ENCODE measurements at places on chromosomes 6 and 20. TPM values are rescaled to one million over a fixed set of nuclear protein-coding genes. Genes with fewer than 3 reads are reported as not detected.
A peak's percentile ranks its signal among the peaks of the same experiment; 100 is the strongest.

The SAPCD1 gene
- total RNA-seq, result 12.8 TPM

- DNase-seq, result peak; percentile 51
These were observed 150.0 kb downstream of the GJA10 start for GRCh38 chr6:90044182-90044832.

The DEFB124 gene
- total RNA-seq, result not detected

DNA sequence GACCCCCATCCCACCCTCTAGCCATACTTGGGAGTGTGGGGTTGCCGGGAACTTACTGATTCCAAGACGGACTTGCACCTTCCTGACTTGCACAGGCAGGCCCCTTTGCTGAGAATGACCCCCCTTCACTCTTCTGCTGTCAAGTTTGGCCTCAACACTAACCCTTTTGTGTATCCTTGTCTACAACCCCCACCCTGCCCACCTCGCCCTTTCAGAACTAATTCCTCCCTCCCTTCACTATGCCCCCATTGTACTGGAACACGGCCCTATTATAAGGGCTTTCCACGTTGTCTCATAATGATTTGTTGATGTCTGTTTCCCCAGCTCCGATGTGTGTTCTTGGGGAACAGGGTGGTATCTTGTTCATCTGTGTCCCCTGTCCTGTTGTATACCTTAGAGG, 4.4 kb upstream of the NEDD9 start:
- DNase-seq, result no peak

DNA sequence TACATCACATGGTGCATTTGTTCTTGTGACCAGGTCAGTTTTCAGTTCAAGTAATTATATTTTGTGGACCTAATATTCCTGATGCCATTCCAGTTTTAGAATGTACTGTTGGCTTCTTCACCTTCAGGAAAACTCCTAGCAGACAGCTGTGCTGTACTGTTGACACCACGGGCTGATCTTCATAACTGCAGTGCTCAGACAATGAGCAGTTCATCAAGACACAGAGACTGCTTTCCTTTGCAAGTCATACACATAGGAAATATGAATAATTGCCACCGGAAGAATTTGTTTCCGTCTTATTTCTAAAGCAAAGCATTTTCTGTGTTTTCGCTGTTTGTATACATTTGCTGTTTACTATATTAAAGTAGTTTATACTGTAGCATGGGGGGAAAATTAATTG, 89.8 kb downstream of the C6orf118 start:
- no peak for DNase-seq

DNA sequence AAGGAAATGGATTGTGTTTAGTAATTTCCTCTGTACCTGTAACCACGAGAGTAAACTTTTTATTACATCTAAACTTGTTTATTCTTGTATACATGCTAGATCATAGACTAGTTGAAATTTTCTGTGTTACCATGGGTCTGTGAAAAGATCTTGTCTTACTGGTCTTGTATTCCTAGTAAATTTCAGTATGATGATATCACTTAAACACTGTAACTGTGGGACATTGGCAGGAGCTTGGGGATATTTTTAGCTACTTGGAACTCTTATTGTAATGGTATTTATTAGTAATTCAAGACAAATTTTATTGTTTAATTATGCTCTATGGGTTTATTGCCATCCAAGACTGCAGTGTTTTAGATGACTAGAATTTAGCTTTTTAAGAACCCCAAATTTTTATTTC, 25.9 kb upstream of the TULP4 start:
- DNase-seq, result no peak

GRCh38 chr6:37365791-37366190, 12.0 kb downstream of the RNF8 start:
- DNase-seq, result no peak

DNA sequence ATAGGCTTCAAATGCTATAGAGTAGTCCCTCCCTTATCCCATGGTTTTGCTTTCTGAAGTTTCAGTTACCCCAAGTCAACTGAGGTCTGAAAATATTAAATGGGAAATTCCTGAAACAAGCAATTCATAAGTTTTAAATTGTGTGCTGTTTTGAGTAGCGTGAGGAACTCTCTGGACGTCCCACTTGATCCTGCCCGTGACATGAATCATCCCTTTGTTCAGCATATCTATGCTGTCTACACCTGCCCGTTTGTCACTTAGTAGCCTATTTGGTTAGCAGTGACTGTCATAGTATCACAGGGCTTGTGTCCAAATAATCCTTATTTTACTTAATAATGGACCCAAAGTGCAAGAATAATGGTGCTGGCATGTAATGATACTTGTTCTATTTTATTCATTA, 5.0 kb downstream of the PCMT1 start:
- DNase-seq, result peak; percentile 27

GRCh38 chr6:165807249-165807960, 144.4 kb upstream of the PDE10A start:
- DNase-seq, result no peak

DNA sequence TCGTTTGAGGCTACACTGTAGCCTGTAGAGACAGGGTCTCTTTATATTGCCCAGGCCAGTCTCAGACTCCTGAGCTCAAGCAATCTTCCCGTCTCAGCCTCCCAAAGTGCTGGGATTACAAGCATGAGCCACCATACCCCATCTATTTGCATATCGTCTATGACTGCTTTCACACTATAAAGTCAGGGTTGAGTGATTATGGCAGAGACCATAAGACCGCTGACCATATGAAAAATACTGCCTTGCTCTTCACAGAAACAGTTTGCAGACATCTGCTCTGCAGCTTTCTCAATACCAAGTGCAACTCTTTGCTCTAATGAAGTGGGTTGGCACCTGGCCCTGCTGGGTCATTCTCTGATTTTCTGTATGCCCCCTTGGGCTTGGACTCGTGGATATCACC, 79.5 kb upstream of the PAK5 start:
- DNase-seq, result no peak

The SLC13A3 gene
- not detected for total RNA-seq

The ETV7 gene
- 5.9 TPM for total RNA-seq

GRCh38 chr20:55132523-55132922, 657.1 kb downstream of the DOK5 start:
- no peak for DNase-seq

The RIN2 gene
- total RNA-seq, result not detected

GRCh38 chr6:170230520-170231292, 60.2 kb downstream of the DLL1 start:
- no peak for DNase-seq

GRCh38 chr6:41970436-41970846, 28.8 kb upstream of the CCND3 start:
- DNase-seq, result no peak

The BPI gene
- total RNA-seq, result not detected

DNA sequence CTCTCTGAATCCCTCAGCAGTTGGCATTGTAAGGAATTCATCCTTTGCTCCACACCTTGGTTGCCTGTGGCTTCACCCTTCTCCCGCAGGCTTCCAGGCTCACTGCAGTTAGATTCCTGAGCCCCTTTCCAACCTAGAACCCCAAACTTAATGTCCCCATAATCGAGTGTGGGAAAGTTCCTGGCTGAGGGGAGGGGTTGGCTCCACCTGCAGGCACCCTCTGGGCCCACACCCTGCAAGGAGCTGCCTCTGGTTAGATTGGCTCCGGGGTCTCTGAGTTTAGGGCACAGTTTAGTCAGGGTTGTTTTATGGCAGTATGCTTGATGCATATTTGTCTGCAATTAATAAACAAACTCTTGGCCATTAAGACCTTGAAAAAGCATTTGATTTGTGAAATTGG, 63.4 kb downstream of the MTHFD1L start:
- no peak for DNase-seq

GRCh38 chr6:154638369-154638768, 94.8 kb upstream of the SCAF8 start:
- DNase-seq, result no peak

- no peak for DNase-seq
These were observed 371.3 kb downstream of the ARHGAP18 start for GRCh38 chr6:129338683-129339082.

The CTAGE9 gene
- not detected for total RNA-seq

The C4A gene
- total RNA-seq, result 2.3 TPM
